ENCODE measurements at places on chromosomes 4 and X.

GRCh38 chr4:8770518-8771257 is 101.0 kb downstream of the HMX1 start:
- no peak for DNase-seq

DNA sequence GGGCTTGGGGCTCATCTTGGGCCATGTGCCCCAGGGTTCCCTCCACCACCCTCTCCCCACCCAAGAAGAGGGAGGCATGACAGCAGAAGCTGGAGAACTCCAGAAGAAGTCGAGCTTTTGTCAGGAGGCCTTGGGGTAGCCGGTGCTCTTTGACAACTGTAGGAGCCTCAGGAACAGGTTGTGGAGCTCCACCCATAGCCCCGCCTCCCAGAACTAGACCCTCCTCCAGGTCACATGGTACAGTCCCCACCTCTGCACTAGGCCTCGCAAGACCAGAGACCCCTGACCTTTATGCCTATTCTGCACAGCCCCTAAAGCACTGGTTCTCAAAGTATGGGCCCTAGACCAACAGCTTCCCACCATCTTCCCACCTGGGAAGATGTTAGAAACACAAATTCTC is 8.0 kb upstream of the MORC4 start:
- DNase-seq: no peak

GRCh38 chrX:7316280-7316679 is 168.3 kb upstream of the PUDP start:
- no peak for DNase-seq

DNA sequence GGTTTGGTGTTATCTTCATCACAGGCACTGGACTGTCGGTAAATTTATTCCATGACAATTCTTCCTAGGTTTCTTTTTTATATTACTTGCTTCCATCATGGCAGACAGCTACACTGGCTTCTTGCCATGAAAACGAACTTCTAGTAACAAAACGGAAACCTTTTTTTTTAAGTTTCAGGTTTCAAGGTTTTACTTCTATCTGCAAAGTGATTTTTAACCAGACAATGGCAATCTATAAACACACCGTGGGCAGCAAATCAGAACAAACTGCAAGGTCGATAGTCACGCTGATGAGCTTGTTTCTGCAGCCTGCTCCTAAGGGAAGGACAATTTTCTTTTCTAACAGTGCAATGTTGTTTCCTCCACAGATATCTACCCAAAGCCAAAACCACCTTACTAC is 29.9 kb downstream of the XG start:
- no peak for DNase-seq

DNA sequence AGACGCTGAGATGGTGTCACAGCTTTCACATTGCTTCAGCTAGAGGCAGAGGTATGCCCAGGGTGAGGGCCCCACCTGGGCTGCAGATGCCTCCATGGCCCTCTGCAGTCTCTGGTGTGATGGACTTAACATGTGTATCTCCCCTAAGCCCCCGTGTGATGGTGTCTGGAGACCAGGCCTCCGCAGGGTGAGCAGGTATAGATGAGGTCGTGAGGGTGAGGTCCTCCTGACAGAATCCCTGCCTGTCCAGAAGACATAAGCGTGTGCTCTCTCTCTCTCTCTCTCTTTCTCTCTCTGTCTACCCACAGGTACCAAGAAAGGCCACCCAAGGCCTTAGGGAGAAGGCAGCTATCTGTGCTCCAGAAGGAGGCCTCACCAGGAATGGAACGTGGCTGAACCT is 50.9 kb downstream of the CPZ start:
- DNase-seq: no peak

DNA sequence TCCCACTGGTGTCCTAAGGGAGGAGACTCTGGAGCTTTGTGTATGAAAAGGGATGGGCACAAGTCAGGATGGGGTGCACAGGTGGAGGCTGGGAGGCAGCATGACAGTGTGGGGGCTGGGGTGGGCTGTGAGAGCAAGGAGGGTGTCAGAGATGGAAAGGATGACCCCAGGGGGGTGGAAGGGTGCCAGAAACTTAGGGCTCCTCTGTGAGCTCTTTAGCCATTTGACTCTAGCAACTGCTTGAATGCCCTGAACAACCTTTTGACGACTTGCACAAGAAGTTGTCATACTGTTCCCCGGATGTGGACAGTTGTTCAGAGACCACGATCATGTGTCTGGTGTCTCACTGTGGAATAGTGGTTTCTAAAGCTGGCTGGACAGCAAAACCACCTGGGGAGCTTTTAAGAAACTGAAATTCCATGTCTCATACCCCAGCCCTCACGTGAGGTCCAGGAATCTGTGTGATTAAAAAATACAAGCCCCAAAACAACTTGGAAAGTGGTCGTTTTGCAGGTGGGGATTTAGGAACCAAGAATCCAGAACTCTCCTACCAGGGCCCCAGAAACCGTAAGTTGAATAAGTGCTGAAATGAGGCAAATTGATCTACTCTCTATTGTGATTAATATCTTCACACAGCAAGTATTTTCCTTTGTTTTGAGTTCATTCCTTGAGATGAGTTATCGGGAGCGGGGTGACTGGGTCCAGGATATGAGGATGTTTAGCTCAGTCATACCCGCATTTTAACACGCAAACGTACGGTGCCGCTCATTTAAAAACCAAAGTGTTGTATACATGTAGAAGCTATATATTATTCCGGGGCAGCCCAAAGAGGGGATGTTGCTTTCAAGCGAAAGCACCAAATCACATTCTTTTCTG is 3.4 kb downstream of the RHOH start:
- no peak for DNase-seq

GRCh38 chr4:41714364-41715000 is 34.0 kb downstream of the PHOX2B start:
- DNase-seq: no peak

DNA sequence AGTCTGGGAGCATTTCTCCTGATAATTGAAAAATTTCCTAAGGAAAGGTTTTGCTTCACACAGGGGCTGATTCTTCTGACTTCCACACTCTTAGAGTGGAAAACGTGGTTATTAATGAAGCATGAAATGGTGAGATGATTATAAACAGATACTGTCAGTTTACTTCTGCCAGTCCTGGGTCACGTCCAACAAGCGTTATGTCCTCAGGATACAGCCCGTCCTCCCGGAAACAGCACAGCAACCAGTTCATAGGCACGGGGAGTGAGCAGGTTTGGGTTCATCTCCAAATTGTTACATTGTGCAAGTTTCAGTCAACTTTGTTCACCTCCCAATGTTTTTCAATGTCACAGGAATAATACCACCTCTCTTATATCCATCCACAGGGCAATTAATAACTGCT is 98.8 kb downstream of the NPNT start:
- DNase-seq: no peak

DNA sequence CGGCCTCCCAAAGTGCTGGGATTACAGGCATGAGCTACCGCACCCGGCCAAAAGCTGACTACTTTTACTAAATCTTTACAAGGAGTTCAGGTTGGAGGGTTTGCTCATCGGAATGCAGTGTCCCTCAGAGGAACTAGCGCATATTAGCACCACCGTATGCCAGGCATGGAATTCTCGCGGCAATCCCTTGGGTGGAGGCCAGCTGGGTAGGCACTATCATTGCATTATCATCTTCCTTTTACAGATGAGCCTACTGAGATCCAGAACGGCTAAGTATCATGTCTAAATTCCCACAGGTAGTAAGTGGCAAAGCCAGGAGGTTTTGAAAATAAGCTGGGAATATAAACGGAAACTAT is 6.1 kb upstream of the CXorf66 start:
- no peak for DNase-seq

DNA sequence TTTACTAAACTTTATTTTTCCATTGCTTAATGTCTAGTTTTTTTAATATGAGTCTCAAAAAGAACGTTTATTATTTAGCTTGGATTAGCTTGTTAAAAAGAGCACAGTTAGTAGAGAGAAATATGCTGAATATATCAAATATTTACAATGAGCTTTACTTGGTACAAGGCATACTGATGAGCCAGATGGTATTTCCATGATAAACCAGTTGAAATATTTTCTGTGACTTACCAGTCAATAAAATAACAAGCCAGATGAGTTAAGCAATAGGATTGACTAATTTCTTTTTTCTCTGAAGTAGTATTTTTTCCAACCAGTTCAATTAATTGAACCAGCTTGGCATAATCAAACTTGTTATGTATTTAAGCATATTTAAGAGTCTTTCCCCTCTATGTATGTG is 134.1 kb downstream of the KLHL34 start:
- DNase-seq: no peak

- DNase-seq: no peak
Measured at GRCh38 chrX:18206657-18207056, 14.0 kb downstream of the BEND2 start.

DNA sequence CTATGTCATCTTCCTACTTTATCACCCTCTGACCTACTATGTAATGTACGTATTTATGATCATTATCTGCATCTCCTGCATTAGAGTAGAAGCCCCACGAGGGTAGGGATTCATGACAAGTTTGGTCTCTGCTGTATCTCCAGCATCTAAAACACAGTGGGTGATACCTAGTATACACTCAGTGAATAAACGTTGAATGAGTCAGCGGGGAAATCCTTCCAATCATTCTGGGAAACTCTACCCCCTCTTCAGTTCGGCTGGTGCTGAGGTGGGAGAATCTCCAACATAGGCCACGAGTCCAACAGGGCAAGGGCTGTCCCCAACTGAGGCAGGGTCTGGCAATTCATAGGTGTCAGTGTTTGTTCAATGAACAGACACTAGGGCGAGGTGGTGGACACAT is 74.4 kb upstream of the EFNB1 start:
- DNase-seq: no peak

- DNase-seq: no peak
Measured at GRCh38 chrX:43813898-43814297, 68.4 kb downstream of the MAOB start.

GRCh38 chrX:119398587-119398973 is 556 bp upstream of the SLC25A43 start:
- no peak for DNase-seq

DNA sequence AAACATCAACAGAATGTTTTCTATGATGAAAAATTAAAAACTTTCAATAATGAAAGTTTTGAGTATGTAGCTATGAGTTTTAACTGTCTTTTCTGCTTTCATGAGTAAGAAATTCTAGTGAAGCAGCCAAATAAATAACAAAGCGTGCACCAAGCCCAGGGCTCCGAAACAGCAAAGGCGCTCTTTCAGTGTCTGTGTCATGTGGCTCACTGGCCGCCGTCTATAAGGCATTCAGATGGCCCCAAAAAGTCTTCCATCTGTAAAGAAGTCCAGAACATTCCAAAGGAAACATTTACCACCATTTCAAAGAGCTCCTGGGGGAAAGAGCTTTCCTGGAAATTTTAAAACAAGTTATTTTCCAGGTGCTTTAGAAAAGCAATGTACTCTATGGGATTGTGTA is 139.9 kb downstream of the AFAP1 start:
- DNase-seq: no peak

All from stimulated activated CD8-positive, alpha-beta memory T cell treated with anti-CD3 and anti-CD28 coated beads, Interleukin-12 subunit alpha, Interleukin-12 subunit beta, amount 100 ng/mL, for 1 hour (primary cell).